ENCODE measurements at places on chromosomes 6 and 20. TPM values are rescaled to one million over a fixed set of nuclear protein-coding genes. Genes with fewer than 3 reads are reported as not detected.

DNA sequence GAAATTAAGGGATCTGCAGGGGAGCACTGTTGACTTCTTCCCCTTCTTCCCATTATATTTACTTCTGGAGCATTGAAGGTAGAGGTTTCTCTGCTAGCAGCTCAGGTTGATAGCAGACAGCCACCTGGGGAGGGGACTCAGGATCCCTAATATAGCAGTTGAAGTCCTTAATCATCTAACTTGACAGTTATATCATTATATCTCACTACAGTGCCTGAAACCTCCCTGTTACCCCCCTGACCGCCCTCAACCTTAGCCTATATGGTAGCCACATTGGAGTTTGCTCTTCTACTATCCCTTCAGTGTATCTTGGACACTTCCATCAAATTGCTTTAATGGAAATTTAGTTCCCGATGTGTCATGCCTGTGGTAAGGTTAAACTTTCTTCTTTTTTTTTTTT, 7.0 kb downstream of the RALGAPB start:
- DNase-seq, result no peak

- no peak for DNase-seq
These were observed 121.8 kb downstream of the AKAP7 start for GRCh38 chr6:131257104-131257503.

DNA sequence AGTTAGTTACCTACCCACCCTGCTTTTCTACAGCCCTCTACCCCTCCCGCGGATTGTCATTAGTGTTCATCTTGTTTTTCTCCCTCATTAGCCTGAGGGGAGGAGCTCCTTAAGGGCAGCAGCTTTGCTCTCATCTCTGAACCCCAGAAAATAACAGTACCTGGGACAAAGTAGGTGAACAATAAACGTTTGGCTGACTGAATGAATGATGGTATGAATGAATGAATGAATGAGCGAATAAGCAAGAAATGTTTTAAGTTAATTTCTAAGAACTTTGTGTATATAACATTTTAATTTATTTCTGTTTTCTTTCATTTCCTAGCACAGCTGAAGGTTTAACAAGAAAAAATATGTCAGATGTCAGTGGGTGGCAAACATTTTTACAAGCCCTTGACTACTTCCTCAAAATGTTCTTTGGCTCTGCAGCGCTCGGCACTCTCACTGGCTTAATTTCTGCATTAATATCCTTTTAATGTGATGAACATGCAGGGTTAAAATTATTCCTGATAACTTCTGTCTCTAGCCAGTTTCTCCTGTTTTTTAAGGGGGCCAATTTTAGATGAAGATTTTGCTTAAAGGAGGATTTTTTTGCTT, 50.1 kb downstream of the SLC9A8 start:
- no peak for DNase-seq

IP6K3 gene
- 0.89 TPM for total RNA-seq

GRCh38 chr6:119446115-119446554, 96.6 kb upstream of the MAN1A1 start:
- DNase-seq, result no peak

SLC22A2 gene
- not detected for total RNA-seq

- no peak for DNase-seq
These were observed 11.3 kb downstream of the NT5E start for GRCh38 chr6:85460921-85461797.

- no peak for DNase-seq
These were observed 71.1 kb downstream of the TASP1 start for GRCh38 chr20:13567663-13568062.

STX11 gene
- total RNA-seq, result not detected

DNA sequence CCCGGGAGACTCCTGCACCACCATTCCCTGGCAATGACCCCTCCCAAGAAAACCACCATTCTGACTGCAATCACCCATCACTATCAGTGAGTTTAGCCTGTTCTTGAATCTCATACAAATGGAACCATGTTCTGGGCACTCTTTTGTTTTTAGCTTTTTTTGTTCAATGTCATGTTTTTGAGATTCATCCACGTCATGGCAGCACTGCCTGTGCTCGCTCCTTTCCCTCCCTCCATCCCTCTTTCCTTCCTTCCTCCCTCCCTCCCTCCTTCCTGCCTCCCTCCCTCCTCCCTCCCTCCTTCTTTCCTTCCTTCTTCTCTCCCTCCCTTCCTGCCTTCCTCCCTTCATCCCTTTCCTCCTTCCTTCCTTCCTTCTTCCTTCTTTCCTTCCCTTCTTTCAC, 44.4 kb upstream of the PMEPA1 start:
- no peak for DNase-seq

DNA sequence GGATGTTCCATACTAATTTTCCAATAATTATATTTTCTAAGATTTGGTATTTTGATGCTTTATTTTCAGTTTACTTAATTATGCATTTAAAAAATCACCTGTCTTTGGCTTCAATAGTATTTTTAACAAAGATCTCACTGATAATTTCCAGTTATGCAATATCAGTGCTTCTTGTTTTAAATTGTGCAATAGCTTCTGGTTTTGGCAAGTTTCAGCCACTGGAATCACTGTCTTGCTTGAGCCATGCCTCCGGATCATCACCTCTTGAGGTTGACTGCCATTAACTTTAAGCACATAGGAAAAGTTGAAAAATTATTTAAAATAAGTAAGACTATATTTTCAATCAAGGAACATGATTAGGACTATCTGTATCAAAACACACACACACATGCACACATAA, 1242.1 kb downstream of the HACE1 start:
- no peak for DNase-seq

- no peak for DNase-seq
These were observed 225.1 kb upstream of the FERMT1 start for GRCh38 chr20:6347916-6348315.

DNA sequence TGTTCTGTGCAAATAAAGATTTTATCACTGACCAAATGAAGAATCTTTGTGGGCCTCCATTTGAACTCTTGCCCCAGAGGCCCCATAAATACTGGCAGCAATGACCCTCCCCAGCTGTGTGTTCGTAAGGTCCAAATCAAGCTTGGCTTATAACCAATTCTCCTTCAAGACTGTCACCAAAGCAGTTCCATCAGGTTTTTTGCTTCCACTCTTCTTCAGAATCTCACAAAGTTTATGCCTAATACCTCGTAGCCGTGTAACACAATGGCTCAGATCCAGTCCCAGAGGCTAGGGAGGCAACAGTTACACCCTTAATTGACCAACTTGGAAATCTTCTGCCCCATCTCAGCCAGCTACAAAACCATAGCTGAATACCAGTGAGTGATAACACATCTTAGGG, 120.5 kb downstream of the HIVEP2 start:
- no peak for DNase-seq

GRCh38 chr6:36657942-36658544, 20.5 kb upstream of the CDKN1A start:
- no peak for DNase-seq

DNA sequence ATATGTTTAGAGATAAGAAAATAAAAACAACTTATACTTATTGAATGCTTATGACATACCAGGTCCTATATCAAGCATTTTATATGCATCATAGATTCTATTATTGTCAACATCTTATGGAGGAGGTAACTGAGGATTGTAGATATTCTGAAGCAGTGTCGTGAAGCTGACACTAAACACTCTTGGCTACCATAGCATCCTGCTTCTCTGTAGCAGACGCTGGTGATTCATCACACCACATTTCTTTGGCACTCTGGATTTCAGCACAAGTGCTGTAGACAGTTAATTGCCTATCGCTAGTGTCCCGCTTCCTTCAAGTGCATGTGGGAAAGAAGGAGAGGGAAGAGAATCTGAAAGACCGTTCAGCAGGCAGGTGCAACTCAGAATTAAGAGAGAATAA, 317.1 kb downstream of the PLCB1 start:
- DNase-seq, result no peak

DNA sequence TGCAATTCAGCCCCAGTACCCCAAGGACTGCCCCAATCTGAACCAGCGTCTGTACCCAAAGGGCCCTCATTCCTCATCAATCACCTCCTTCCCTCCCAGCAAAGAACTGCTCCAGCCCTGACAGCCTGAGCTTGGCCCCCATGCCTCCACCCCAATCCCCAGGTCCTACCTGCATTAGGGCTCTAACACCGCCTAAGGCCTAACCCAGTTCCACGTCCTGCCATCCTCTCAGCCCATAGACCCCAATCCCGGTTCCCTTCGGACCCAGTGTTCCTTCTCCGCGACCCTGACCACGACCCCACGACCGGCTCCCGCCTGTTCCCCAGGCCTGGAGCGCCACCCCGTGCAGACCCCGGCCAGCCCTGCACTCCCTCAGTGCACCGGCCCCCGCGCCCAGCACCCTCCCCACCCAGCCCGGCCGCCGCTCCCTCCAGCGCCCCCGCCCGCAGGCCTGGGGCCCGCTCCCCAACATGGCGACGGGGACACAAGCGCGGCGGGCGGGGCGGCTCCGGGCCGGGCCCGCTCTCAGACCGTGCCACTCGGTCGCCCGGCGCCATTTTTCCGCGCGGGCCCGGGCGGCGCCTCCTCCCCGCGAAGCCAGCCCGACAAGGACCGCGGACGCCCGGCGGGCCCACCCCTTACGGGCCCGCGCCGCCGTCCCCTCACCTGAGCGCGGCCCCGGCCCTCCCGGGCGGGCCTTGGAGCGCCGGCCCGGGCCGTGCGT, 483 bp downstream of the NCOA6 start:
- DNase-seq, result peak; percentile 59

- no peak for DNase-seq
These were observed 50.0 kb downstream of the IL20RA start for GRCh38 chr6:136994782-136995181.

DNA sequence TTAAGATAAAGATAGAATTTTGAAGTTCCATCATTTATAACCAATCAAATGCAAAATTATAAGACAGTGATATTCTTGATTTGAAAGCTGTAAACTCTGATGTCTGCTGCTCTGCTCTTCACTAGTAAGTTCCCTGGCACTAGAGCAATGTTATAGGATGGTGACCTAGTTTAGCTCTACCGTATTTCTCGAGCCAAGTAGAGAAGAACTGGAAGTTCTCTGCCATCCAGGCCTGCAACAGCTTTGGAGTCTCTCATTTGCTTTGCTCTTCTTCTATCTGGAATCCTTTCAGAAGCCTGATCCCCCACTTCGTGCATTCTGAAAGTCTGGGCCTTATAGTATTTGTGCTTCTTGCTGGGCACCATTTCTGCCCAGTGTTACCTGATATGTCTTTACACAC, 100.3 kb downstream of the PLCB1 start:
- no peak for DNase-seq

DNA sequence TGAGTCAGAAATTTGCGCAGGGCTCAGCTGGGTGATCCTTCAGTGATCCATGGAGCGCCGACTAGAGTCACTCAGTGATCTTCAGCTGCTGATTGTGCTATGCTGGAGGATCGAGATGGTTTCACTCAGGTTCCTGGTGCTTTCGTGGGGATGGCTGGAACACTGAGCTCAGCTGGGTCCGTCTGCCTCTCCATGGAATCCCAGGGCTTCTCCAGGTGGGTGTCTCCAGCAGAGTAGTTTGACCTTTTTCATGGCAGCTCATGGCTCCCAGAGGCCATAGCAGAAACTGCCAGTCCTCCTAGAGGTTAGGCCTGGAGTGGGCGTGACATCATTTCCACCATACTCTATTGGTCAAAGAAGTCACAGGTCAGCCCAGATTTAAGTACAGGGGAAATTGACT, 88.8 kb upstream of the SIRPA start:
- no peak for DNase-seq

GRCh38 chr20:50883856-50884255, 47.4 kb downstream of the ADNP start:
- no peak for DNase-seq

GRCh38 chr6:63447134-63447533, 125.1 kb upstream of the LOC128125822 start:
- no peak for DNase-seq

- DNase-seq, result no peak
These were observed 436.8 kb downstream of the HAO1 start for GRCh38 chr20:7503501-7503900.

GRCh38 chr6:158649289-158650143, at the start of gene SYTL3:
SYTL3 (plus strand) TSS chr6:158650054; CDS start chr6:158663269, 13,215 bp downstream.
- DNase-seq, result no peak

DNA sequence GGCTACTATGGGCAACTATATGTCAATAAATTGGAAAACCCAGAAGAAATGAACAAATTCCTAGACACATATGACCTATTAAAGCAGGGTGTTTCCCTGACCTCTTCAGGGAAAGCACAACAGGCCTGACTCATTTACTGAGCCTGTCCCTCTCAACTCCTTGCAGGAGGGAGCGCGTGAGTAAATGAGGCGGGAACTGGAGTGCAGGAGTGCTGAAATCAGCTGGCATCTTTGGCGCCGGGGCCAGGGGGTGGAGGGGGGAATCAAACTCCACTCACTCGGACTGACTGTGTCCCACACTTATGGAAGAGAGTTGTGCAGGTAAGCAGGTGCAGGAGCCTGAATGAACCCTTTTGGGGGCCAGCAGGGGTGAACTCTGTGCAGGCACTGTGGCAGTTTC, 671.2 kb upstream of the PTCHD4 start:
- DNase-seq, result no peak

CDH4 gene
- 7.8 TPM for total RNA-seq

SLC52A3 gene
- total RNA-seq, result not detected

DNA sequence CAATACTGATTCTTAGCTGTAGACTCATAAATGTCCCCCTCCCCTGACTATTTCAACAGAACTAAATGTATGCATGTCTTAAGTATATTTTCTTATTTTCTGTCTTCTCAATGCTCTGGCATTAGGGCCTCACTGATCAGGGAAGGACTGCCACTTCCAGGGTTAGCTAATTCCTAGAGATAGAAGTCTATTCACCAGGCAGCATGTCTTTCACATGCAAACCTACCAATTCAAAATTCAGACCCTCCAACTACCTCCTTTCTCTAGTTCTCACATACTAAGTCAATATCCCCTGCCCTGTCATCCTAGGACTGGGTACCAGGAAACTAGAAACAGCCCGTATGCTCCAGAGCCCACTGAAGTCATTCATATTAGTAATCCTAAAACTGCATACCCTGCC, 132.3 kb downstream of the RALGAPA2 start:
- DNase-seq, result no peak

GRCh38 chr6:132961610-132962009, 147.2 kb downstream of the RPS12 start:
- DNase-seq, result no peak

GRCh38 chr6:161168281-161168891, 105.5 kb downstream of the AGPAT4 start:
- no peak for DNase-seq

DNA sequence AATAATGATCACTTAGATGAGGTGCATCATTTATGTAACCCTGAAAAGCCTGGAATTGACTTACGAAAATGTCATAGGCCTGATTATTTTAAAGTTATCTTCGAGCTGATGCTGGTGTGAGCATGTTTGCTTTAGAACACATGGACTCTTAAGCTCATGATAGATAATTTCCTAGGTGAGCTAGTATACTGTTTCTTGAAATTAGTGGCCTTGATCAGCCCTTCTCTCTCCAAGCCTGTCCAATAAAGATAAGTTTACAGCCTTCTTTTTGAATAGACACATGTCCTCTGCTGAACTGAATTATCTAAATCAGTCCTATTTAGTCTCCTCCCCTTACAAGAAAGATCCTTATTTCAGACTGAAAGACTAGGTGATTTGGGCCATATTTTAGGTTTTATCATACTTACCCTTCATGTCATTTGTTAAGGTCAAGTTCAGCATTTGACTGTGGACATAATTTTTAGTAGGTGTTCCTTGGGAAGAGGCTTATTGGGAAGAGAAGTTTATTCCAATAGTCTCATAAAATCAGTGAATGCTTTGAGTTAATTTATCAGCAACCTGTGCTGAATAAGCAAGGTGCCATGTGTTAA, 15.3 kb downstream of the FOXO3 start:
- no peak for DNase-seq

CGA gene
- not detected for total RNA-seq

GRCh38 chr6:43668151-43669028, 19.2 kb downstream of the MRPS18A start:
- peak; percentile 23 for DNase-seq

BPIFA2 gene
- total RNA-seq, result not detected

- peak; percentile 9 for DNase-seq
These were observed 245.1 kb downstream of the MYLK4 start for GRCh38 chr6:2505624-2506023.
